ENCODE measurements at places on chromosomes 3 and 15.

- peaks cover 20% of the 10 kb centered on the region for H3K4me1 ChIP-seq
- peak overlapping the region; percentile 77 for H3K27ac ChIP-seq
- H3K27me3 ChIP-seq: no peaks in the 10 kb centered on the region
- H3K4me3 ChIP-seq: no peak overlapping the region
Observed at GRCh38 chr3:25589783-25590258, 74.9 kb downstream of the TOP2B start.

- H3K27ac ChIP-seq: no peak overlapping the region
- peak; percentile 32 for DNase-seq
- H3K4me1 ChIP-seq: no peaks in the 10 kb centered on the region
- H3K27me3 ChIP-seq: no peaks in the 10 kb centered on the region
- no peak overlapping the region for H3K4me3 ChIP-seq
- no peaks in the 10 kb centered on the region for H3K36me3 ChIP-seq
Observed at GRCh38 chr3:10867384-10867783, 51.4 kb downstream of the SLC6A11 start.

DNA sequence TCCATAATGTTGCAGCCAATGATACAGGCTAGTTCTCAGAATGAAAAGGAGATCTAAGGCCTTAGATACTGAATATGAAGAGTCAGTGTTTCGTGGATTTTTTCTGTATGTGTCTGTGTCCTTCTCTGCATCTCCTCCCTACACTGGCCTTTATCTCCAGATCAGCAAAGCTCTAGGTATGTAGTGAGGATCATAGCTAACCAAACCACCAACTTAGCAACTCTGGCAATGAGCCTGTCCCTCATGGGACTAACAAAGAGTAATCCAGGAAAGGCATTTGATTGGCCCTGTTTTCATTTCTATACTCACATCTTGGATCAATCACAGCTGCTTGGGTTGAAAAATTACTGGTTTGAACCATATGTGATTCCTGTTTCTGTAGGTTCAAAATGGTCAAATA, 18.6 kb upstream of the CNTN3 start:
- no peak overlapping the region for H3K27ac ChIP-seq
- H3K4me1 ChIP-seq: no peaks in the 10 kb centered on the region
- no peak overlapping the region for H3K4me3 ChIP-seq
- no peak for DNase-seq

DNA sequence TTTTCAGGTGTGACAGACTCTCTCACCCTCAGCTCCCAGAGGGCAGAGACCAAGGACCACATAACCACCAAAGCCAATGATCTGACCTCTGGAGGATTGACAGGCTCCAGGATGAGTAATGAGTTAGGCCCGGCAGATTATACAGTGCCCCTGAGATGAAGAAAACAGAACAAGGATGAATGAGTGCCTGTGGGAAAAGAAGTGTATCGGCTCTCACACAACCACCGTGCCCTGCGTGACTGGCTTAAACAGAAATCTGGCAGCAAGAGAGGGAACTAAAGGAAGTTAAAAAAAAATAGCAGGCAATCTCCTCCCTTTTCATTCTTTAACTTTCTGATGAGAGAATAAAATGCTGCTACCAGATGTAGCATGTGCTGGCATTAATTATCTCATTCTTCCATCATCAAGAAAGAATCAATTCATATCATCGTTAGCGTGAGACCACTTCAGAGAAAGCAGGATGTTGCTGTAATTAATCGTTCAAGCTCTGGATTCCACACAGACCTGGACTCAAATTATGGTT, 227.5 kb upstream of the COL8A1 start:
- DNase-seq: peak; percentile 16
- no peaks in the 10 kb centered on the region for H3K27me3 ChIP-seq
- H3K4me3 ChIP-seq: no peak overlapping the region
- H3K27ac ChIP-seq: no peak overlapping the region
- H3K36me3 ChIP-seq: no peaks in the 10 kb centered on the region
- no peaks in the 10 kb centered on the region for H3K4me1 ChIP-seq

- no peak for DNase-seq
- no peak overlapping the region for H3K27ac ChIP-seq
- H3K4me3 ChIP-seq: no peak overlapping the region
- H3K4me1 ChIP-seq: no peaks in the 10 kb centered on the region
- no peaks in the 10 kb centered on the region for H3K36me3 ChIP-seq
Observed at GRCh38 chr15:101464256-101464998, 25.1 kb downstream of the PCSK6 start.

Data from lung (tissue), 17 donors.